ENCODE measurements at places on chromosomes 12 and 14. TPM values are rescaled to one million over a fixed set of nuclear protein-coding genes. Genes with fewer than 3 reads are reported as not detected.

DNA sequence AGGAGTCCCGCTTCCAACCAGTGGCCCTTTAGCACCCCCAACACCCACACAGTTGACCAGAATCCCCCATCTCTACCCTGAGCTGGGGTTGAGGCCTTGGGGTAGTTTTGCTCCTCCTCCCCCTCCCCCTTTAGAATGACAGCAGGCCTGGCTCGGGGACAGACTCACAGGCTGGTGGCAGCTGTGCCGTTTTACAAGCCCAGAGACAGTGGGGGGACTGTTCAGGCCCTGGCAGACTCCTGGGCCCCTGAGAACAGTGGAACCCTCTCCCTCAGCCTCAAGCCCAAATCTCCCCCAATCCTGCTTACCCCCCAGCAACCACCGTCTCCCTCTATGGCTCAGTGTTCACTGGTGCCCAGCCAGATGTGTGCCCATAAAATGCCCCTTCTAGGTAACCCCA lies 10.1 kb downstream of the TMEM119 start:
- no peak overlapping the region for H3K27ac ChIP-seq
- DNase-seq, result no peak
- no peaks in the 10 kb centered on the region for H3K4me1 ChIP-seq
- no peak overlapping the region for H3K4me3 ChIP-seq

DNA sequence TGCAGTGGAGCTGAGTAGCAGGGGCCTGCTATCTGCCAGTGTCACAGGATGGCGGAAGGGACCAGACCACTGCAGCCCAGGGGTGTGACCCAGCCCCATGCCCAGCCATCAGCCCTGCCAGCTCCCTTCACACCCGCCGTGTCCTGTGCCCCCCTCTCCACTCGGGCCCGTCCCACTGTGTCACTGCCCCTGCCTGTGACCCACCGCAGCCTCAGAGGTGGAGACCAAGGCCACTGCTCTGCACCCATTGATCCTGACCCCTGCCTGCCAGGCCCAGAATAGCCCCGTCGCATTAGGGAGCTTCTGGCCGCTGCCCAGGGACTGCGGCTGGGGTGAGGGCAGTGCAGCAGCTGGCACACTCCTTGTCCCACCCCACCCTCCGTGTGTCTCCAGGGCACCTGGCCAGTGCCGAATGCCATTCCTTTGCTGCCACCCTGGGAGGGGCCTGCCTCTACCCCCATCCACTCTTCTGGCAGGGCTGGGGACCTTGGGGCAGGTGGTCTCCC lies 2.1 kb upstream of the CRIP2 start:
- H3K36me3 ChIP-seq, result no peaks in the 10 kb centered on the region
- no peak overlapping the region for H3K4me3 ChIP-seq
- DNase-seq, result no peak
- peak overlapping the region; percentile 19 for H3K27ac ChIP-seq
- H3K27me3 ChIP-seq, result no peaks in the 10 kb centered on the region
- peaks cover 41% of the 10 kb centered on the region for H3K4me1 ChIP-seq

- no peak overlapping the region for H3K27ac ChIP-seq
- H3K4me1 ChIP-seq, result no peaks in the 10 kb centered on the region
- no peaks in the 10 kb centered on the region for H3K36me3 ChIP-seq
- no peaks in the 10 kb centered on the region for H3K27me3 ChIP-seq
- DNase-seq, result no peak
Measured at GRCh38 chr14:30974628-30975027, 50.8 kb upstream of the AP4S1 start.

- no peaks in the 10 kb centered on the region for H3K4me1 ChIP-seq
- no peak overlapping the region for H3K27ac ChIP-seq
- H3K4me3 ChIP-seq, result no peak overlapping the region
- H3K36me3 ChIP-seq, result no peaks in the 10 kb centered on the region
- no peak for DNase-seq
Measured at GRCh38 chr12:104356231-104357115, 52.9 kb downstream of the EID3 start.

- no peak overlapping the region for H3K4me3 ChIP-seq
- H3K27me3 ChIP-seq, result no peaks in the 10 kb centered on the region
- H3K27ac ChIP-seq, result no peak overlapping the region
- H3K4me1 ChIP-seq, result peaks cover 10% of the 10 kb centered on the region
- no peak for DNase-seq
Measured at GRCh38 chr14:22926316-22926715, 2.9 kb downstream of the PRMT5 start.

DNA sequence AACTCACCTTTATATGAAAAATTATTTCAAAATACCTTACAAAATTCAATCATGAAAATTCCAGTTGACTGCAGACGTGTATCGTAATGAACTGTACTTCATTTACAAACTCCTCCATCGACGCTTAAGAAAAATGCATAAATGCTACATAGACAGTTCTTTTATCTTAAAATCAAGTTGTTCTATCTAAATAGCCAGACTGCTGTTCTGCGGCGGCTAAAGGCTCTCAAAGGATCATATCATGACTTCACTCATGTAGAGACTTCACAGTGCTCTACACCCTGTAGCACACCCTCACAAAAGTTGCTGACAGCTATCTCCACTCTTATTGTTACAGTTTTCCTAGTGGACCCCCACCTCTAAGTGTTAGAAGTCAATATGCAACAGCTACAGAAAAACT lies 5.2 kb downstream of the KRAS start:
- no peak overlapping the region for H3K4me3 ChIP-seq
- no peak for DNase-seq
- no peaks in the 10 kb centered on the region for H3K4me1 ChIP-seq
- no peaks in the 10 kb centered on the region for H3K36me3 ChIP-seq
- H3K27me3 ChIP-seq, result no peaks in the 10 kb centered on the region

DNA sequence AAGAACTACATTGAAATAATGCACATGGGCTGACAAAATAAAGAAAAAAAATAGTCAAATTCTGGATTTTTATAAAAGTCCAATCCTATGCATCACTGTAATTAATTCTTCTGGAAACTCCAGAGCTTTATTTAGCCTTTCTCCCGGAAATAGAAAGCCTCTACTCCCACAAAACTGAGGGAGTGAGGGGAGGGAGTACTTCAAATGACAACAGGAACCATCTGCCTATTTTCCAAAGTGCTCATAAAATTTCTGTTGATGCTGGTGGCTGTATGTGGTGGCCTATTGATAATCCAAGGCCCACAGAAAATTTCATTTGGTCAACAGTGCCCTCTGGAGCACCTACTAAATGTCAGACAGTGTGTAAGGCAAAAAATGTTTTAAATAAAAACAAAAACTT lies 64.6 kb downstream of the KIF21A start:
- H3K4me1 ChIP-seq, result no peaks in the 10 kb centered on the region
- H3K27me3 ChIP-seq, result no peaks in the 10 kb centered on the region
- H3K27ac ChIP-seq, result peak overlapping the region; percentile 40

- no peaks in the 10 kb centered on the region for H3K27me3 ChIP-seq
- H3K36me3 ChIP-seq, result no peaks in the 10 kb centered on the region
- H3K4me3 ChIP-seq, result no peak overlapping the region
- no peaks in the 10 kb centered on the region for H3K4me1 ChIP-seq
Measured at GRCh38 chr12:97177481-97177880, 270.4 kb downstream of the NEDD1 start.

DNA sequence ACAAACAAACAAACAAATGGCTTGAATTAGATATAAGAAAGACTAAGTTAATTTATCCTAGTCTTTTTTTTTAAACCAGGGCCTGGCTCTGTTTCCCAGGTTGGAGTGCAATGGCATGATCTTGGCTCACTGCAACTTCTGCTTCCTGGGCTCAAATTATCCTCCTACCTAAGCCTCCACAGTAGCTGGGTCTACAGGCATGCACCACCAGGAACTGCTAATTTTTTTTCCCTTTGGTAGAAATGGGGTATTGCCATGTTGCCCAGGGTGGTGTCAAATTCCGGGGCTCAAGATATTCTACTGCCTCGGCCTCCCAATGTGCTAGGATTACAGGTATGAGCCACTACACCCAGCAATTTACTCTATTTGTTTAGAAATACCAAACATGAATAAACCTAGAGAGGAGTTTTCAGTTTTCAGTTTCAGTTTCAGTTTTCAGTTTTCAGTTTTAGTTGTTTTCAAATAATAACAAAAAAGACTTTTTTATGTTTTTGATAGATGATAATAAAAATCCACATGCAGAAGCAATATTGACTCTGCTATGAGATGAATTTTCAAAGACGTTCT lies 817.0 kb downstream of the FLRT2 start:
- H3K36me3 ChIP-seq, result no peaks in the 10 kb centered on the region
- H3K27ac ChIP-seq, result no peak overlapping the region
- no peak for DNase-seq
- H3K4me1 ChIP-seq, result no peaks in the 10 kb centered on the region

DNA sequence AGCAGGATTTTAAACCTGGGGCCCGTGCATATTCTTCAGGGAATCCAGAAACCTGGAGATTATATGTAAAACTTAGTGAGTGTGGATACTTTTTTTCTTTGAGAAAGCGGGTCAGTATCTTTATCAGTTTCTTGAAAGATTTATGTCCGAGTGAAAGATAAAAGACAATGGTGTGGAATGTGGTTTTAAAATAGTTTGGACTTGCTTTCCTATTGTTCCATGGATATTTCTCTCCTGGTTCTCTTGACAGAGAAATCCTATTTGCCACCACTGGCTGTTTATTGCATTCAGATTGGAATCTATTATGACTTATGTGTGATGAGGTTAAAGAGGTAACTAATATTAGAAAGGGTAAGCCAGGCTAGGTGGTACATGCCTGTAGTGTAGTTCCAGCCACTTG lies 27.4 kb downstream of the KTN1 start:
- H3K27ac ChIP-seq, result no peak overlapping the region
- no peak for DNase-seq
- H3K4me1 ChIP-seq, result peaks cover 5% of the 10 kb centered on the region
- H3K4me3 ChIP-seq, result no peak overlapping the region
- H3K36me3 ChIP-seq, result no peaks in the 10 kb centered on the region

GRCh38 chr14:61638595-61639387 lies 56.5 kb upstream of the HIF1A start:
- no peaks in the 10 kb centered on the region for H3K4me1 ChIP-seq
- no peak for DNase-seq
- peaks cover 4% of the 10 kb centered on the region for H3K27me3 ChIP-seq
- H3K4me3 ChIP-seq, result no peak overlapping the region
- no peak overlapping the region for H3K27ac ChIP-seq
- no peaks in the 10 kb centered on the region for H3K36me3 ChIP-seq

DNA sequence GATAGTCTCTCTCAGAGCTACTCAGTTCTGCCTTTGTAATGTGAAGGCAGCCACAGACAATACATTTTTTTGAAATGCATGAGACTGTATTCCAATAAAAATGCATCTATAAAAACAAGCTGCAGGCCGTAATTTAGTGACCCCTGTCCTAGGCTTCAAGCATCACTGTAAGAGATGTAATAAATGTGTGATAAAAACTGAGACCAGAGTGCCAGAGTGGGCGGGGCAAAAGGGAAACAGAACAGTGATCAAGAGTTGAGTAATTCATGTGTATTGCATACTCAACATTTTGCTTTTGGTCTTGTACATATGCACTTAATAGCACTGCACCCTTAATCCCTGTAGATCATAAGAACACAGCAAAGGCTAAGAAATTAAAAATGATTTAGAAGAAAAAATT lies 743.5 kb downstream of the DIO2 start:
- H3K36me3 ChIP-seq, result no peaks in the 10 kb centered on the region
- DNase-seq, result no peak
- peaks cover 5% of the 10 kb centered on the region for H3K4me1 ChIP-seq
- no peak overlapping the region for H3K4me3 ChIP-seq

DNA sequence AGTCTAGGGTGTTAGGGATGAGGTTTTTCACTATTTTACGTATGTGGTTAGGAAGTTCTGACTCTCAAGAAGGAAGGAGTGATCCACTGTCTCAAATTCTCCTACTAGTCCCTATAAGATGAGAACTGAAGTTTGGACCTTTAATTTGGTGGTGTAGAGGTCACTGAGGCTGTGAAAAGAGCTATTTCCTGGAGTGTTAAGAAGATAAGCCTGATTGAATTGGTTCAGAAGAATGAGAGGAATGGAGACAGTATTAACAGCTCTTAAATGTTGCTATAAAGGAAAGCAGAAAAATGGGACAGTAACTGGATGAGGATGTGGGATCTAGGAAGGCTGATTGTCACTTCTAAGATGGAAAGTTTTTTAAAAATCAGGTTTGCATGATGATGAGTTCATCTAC lies 57.6 kb downstream of the CNTN1 start:
- no peak overlapping the region for H3K4me3 ChIP-seq
- no peak overlapping the region for H3K27ac ChIP-seq
- H3K27me3 ChIP-seq, result no peaks in the 10 kb centered on the region
- no peak for DNase-seq
- no peaks in the 10 kb centered on the region for H3K4me1 ChIP-seq

The PLA2G1B gene
- not detected for total RNA-seq

The RIMBP2 gene
- 8.2 TPM for total RNA-seq

The IL31 gene
- total RNA-seq, result not detected

The MRPL52 gene
- total RNA-seq, result 255 TPM

The LRTM2 gene
- total RNA-seq, result not detected

The ADSS1 gene
- total RNA-seq, result 11.7 TPM

The CD163L1 gene
- under 0.01 TPM for total RNA-seq

The GLIPR1 gene
- 51.6 TPM for total RNA-seq

Measured in uterus (tissue), 4 donors.